ENCODE measurements at places on chromosomes 4 and X.

- no peak for DNase-seq
Measured at GRCh38 chrX:21747558-21747957, 10.4 kb downstream of the SMPX start.

GRCh38 chr4:38704622-38705154, 40.7 kb downstream of the KLF3 start:
- DNase-seq = no peak

DNA sequence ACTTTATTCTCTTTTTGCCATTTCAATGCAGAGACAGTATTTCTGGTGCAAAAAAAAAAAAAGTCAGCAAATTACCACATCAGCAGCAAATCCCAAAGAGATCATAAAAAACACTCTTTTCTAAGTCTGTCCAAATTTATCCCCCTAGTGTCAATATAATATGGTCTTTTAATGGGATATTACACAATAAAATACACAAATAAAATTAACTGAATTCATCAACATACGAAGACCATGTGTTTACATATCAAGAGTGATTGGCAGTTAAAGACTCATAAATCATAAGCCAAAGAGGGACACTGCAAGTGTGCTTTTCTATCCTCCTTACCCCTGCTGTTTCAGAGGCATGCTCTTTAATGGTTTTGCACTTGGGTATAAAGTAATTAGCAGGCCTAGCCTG, 340.2 kb upstream of the DKK2 start:
- no peak for DNase-seq

DNA sequence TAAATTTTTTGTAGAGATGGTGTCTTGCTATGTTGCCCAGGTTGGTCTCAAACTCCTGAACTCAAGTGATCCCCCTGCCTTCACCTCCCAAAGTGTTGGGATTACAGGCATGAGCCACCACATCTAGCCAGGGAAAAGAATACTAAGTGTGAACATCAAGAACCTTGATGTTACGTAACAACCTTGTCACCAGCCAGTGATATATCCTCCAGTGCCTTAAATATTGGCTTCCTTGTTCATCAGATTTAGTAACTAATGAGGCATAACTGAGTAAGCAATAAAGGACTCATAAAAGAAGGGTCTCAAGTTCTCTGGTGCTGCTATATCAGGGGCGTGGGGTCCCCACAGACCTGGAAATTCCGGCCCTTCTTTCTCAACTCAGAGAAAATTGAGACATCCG, 60.5 kb upstream of the ENPEP start:
- DNase-seq = no peak

DNA sequence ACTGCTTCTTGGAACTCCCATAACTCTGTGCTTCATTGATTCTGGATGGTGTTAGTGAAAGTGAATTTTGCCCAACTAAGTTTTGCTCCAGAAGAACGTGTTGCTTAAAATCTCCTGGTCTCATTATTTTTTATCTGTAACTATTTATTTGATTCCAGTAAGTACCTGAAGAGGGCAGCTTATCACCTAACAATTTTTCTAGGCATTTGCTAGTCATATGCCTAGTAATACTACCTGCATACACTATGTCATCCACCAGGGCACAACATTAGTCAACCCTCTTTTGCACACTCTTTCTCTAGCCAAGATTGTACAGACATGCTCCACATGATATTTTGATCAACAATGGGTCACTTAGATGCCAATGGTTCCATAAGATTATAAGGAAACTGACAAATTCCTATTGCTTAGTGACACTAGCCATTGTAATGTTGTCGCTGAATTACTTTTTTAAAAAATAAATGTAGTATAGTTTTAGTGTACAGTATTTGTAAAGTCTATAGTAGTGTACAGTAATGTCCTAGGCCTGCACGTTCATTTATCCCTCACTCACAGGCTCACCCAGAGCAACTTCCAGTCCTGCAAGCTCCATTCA, 499.9 kb upstream of the AADAT start:
- DNase-seq = no peak

DNA sequence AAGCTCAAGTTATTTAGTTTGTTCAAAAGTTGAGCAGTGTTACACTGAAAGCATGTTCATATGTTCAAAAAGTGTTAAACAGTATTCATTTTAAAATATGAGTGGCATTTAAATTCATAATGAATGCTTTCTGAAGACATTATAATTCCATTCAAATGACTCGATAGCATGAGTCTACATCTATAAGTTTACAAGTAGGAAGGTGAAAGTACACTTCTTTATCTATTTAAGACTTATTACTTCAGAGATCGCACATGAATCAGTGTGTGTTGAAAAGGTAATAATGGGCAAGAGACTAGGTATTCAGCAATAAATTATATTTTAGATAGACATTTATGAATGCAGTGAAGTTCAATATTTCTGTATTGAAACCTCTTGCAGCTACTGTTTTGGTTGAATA, 456.1 kb downstream of the GRXCR1 start:
- DNase-seq = no peak

- no peak for DNase-seq
Measured at GRCh38 chr4:7626531-7626930, 191.8 kb upstream of the PSAPL1 start.

DNA sequence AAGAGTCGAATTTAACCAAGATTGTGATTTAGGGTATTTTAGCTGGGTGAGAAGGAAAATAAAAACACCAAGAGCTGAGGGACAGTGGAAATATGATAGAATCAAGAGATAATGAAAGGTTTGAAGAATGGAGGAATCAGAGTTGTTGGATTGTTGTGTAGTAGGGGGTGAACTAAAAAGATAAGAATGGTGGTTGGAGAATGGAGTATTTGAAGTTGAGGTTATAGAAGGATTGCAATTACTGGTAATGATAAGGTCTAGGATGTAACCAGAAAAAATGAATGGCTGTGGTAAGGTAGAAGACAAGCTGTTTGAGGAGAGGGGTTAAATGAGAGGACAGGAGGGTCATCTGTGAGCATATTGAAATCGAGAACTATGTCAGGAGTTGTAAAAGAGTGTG, 4.5 kb downstream of the ABCE1 start:
- DNase-seq = no peak

- DNase-seq = no peak
Measured at GRCh38 chr4:22201256-22201655, 252.7 kb upstream of the KCNIP4 start.

DNA sequence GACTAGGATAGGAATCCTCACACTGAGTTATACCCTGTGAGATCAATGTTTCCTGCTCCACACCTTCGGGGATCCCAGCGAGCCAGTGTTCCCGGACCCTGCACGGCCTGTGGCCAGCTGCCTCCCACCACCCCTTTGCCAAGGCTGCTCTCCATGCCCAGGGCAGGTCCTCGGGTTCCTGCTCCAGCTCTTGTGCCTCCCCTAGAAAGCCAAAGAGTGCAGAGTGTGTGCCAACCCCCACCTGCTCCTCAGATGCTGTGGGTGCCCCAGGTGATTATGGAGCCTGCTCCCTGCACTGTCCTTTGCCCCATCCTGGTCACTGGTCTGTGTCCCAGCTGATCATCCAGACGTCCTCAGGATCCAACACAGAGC, 246.4 kb downstream of the AFAP1 start:
- DNase-seq = no peak

GRCh38 chrX:107565931-107566603, 62.2 kb upstream of the PRPS1 start:
- DNase-seq = no peak

DNA sequence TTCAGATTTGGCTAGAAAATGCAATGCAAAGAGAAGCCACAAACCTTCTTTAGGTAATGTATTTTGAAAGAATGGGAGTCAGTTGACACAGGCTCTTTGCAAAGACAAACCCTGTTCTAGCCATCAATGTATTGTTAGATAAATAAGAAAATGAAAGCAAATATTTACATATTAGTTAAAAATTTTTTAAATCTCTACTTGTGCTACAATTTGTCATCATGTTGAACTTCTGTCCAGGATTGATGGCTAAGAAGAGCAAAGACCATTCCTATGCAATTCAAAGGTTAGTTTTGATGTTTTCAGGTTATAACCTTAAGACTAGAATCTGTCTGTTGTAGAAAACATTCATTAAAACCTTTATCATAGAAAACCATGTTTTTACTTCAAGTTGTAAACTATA, 788.8 kb upstream of the FTHL17 start:
- no peak for DNase-seq

DNA sequence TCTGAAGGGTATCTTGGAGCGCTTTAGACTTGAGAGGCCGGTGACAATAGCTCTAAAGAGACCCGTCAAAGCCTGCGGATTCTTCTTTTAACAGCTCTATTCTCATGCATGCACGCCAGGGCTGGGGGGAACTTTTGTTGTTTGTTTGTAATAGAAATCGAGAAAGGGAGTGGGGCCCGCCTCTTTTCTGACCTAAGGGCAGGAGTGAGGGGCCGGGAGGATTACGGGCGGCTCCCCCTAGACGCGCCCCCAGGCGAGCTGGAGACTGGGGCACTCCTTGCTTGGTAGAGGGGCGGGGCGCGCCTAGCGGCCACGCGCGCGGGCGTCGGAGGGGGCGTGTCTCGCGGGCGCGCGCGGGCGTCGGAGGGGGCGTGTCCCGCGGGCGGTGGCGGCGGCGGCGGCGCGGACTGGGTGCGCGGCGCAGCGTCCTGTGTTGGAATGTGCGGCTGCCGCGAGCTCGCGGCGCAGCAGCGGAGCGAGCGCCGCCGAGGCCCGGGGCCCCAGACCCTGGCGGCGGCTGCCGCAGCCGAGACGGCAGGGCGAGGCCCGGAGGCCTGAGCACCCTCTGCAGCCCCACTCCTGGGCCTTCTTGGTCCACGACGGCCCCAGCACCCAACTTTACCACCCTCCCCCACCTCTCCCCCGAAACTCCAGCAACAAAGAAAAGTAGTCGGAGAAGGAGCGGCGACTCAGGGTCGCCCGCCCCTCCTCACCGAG, at the start of gene REST:
TSS of gene REST (plus strand) at position 412 of the 717 bp plus-strand sequence. CDS start 2,739 bp downstream, outside the sequence.
- peak; percentile 79 for DNase-seq

DNA sequence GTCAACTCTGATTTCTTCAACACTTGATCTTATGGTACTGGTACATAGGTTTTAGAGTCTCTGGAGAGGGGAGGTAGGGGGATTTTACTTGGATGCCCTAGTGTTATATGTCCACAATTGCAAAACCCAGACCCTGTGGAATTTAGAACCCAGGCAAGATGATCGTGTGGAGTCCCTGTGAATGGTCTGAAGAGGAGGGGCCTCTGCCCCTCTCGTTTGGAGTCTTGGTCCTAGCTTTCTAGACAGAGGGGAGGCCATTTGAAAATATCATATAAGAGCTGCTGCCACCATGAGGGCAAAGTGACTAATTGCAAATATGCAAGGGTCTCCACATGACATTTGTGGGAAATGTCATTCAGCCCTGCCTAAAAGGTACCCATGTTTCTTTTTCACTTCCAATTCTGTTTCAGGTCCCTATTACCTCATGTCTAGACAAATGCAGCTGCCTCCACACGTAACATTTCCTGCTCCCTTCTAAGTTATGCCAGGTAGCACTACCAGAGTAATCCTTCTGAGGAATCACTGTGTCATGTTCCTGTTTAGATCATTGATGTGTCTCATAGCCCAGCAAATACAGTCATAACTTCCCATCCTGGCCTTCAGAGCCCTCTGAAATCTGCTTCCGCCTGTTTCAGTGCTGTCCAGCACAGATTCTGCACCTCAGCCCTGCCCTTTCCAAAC, 126.8 kb downstream of the KLHL8 start:
- DNase-seq = peak; percentile 5

DNA sequence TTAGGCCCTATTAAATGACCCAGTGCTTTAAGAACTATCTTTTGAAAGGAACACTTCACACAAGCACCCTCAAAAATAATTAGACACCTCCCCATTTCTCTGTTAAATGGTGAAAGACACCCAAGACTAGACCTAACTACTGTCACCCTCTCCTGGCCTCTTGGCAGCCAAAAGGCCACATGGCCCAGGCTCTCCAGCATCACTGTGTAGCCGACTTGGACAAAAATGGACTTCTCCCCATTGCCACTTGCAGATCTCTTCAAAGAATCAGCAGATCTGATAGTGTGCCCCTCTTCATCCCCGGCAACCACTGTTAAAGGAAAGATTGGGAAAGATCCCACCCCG, 2.0 kb downstream of the MID1IP1 start:
- no peak for DNase-seq

GRCh38 chrX:41779941-41780340, 56.0 kb downstream of the GPR82 start:
- DNase-seq = no peak

GRCh38 chr4:110955748-110956147, 332.9 kb upstream of the PITX2 start:
- DNase-seq = no peak

DNA sequence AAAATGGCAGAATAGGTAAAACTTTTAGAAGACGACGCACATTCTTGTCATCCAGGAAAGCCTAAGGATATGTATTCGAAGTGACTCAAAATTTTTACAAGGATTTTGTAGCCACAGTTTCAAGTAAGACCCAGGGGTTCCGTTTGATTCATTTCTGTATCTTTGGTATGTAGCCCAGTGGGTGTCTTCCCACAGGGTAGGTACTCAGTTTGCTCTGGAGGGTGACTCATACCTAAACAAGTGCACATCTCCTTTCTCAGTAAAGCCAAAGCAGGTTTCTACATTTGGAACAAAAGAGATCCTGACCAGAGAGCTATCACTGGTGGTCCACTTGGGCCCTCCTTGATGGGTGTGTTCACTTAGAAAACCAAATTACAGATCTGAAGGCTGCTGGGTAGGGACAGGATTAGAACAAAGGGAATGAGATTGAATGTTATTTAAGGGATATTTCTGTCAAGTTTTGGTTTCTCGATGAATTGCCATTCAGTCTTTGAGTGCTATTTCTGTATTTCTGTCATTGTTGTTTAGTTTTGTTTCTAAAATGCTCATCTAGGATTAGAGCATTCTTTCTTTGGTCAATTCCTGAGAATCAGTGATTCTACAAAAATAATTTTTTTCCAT, 56.1 kb downstream of the PLS3 start:
- no peak for DNase-seq

- DNase-seq = no peak
Measured at GRCh38 chr4:138861135-138861534, 154.4 kb upstream of the NOCT start.

GRCh38 chr4:127052742-127053141, 580.0 kb upstream of the INTU start:
- DNase-seq = no peak

Measured in stimulated activated CD4-positive, alpha-beta T cell treated with anti-CD3 and anti-CD28 coated beads, Interleukin-15, amount 100 ng/mL, for 1 hour (primary cell).